SJSA1 (cell line): ENCODE measurements at places on chromosomes 6 and 20. TPM values are rescaled to one million over a fixed set of nuclear protein-coding genes. Genes with fewer than 3 reads are reported as not detected.
A peak's percentile ranks its signal among the peaks of the same experiment; 100 is the strongest.

DNA sequence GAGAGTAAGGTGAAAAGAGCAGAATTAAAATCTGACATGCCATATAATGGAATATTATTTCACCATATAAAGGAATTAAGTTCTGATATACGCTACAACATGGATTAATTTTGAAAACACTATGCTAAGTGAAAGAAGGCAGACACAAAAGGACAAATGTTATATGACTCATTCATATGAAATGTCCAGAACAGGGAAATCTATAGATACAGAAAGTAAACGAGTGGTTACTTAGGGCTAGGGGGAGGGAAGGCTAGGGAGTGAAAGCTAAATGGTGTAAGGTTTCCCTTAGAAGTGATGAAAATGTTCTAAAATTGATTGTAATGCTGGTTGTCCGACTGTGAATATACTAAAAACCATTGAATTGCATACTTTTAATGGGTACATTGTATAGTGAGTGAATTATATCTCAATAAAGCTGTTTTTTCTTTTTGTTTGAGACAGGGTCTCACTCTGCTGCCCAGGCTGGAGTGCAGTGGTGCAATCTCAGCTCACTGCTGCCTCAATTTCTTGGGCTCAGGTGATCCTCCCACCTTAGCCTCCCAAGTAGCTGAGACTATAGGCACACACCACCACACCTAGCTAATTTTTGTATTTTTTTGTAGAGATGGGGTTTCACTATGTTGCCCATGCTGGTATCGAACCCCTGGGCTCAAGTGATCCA lies 8.2 kb downstream of the PRPH2 start:
- DNase-seq, result no peak

- DNase-seq, result no peak
These were observed 6.9 kb downstream of the ZMYND8 start for GRCh38 chr20:47349365-47350180.

GRCh38 chr6:42370323-42370985 lies 81.3 kb downstream of the TRERF1 start:
- DNase-seq, result peak; percentile 27

DNA sequence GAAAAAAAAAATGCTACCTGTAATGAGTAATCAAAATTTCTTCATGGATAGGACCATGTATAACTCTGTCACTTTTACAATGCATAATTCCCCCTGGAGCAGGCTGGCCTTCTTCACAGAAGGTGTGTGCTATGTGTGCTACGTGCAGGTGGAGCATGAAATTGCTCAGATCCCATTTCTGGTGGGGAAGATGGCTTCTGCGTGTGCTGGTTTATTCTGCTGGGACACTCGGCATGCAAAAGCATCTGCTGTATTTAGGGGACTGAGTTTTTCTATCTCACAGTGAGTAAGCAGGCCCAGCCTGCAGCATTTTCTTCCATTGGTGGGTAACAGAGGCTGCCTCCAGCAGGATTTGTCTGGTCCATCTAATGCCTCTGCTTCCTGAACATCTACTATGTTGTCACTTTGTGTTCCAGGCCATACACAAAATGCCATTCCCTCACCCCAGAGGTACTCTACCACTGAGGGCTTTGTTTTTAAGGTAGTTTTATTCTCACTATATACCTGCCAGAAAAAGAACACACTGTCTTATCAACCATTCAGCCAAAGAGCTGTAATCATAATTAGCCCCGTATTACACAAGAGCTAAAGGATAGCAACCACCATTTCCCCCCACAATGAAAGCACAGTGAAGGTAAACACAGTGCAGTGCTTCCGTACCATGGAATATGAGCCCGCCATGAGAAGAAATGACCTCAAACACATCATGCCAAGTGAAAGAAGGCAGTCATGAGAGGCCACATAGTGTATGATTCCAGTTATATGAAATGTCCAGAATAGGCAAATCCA lies 62.4 kb downstream of the SYNDIG1 start:
- DNase-seq, result no peak

- peak; percentile 42 for DNase-seq
These were observed 66.7 kb downstream of the RPP21 start for GRCh38 chr6:30411515-30412207.

DNA sequence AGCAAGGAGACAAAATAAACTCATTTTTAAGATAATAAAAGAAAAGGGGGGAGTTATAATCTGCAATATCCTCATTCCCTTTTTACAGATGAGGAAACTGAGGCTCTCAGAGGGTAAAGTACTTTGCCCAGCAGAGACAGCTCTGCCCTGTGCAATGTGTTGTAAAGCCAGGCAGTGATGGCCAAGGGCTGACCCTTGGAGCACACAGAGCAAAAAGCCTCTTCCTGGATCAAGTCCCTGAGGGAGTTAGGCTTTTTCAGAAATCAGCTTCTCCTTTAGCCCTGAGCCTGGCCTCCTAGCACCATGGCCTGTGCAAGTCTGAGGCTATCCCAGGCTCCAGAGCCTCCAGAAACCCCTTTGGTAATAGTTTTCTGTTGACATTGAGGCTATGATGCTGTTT lies 234.8 kb downstream of the PHACTR1 start:
- no peak for DNase-seq

- DNase-seq, result no peak
These were observed 341.3 kb downstream of the FOXA2 start for GRCh38 chr20:22243067-22243466.

GRCh38 chr6:12832226-12832735 lies 115.7 kb downstream of the PHACTR1 start:
- no peak for DNase-seq

DNA sequence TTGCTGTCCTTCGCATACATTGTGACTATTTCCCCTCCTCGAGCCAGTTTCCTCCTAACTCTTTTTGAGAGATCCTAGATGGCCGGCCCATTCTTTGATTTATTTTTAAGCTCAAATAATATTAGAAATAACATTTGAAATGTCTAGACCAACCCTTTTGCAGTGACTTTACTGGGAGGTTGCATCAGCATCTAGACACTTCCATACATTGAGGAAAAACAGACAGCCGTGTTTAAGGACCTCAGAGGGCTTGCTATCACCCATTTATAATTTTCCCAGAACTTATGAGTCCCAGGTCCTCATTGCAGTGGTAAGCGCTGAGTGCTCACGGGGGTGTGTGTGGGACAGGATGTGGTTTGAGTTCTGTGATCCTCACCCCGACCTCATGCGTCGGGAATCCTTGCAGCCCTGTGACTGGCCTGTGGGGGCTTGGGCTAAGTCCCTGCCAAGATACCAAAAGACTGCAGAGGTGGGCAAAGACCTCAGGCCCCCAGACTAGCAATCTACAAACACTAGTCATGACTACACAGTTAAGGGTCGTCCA lies at the start of gene GPX5:
GPX5 (plus strand) TSS at position 386 of the 544 bp plus-strand sequence; CDS start at position 519, 133 bp downstream.
- no peak for DNase-seq

GRCh38 chr6:70281923-70282311 lies 21.0 kb downstream of the COL9A1 start:
- DNase-seq, result no peak

DNA sequence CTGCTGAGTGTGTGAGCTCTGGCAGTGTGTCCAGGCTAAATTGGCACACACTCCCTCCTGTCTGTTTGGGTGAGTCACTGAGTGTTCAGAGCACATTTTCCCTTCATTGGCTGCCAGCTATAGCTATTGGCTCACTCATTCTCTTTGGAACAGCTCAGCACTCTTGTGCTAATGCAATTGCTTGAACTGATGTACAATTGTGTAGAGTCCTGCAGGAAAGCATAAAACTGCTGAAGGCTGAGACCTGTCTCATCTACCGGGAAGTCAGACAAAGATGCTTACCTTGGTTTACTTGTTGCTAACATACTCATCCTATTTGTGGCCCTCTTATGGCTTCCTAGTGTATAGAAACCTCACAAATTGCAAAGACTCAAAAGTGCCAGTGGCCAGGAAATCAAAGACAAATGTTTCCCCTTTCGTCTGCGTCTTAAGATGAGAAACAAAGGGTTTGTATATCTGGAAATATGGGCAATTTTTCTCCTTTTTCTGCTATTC lies 351.0 kb downstream of the BCKDHB start:
- peak; percentile 71 for DNase-seq

- no peak for DNase-seq
These were observed 74.1 kb downstream of the ASXL1 start for GRCh38 chr20:32432277-32432676.

- no peak for DNase-seq
These were observed 44.0 kb upstream of the CNKSR3 start for GRCh38 chr6:154554491-154554890.

MYB gene
- 0.16 TPM in 1 of 2 replicates, not detected in the other for total RNA-seq

SLC17A2 gene
- total RNA-seq, result not detected in 2 replicates

HTR1B gene
- not detected in 2 replicates for total RNA-seq

PPP1R14C gene
- total RNA-seq, result not detected in 2 replicates

BMP7 gene
- total RNA-seq, result not detected in 2 replicates

ENPP3 gene
- total RNA-seq, result 0.05 and 0.72 TPM in 2 replicates

CEP250 gene
- 8.7 and 13.3 TPM in 2 replicates for total RNA-seq

TFAP2C gene
- 0.92 and 1.1 TPM in 2 replicates for total RNA-seq
